ENCODE measurements at places on chromosomes 7 and 10. TPM values are rescaled to one million over a fixed set of nuclear protein-coding genes. Genes with fewer than 3 reads are reported as not detected.

GRCh38 chr10:80477813-80478212 is 23.7 kb downstream of the TSPAN14 start:
- DNase-seq, result peak; percentile 91

DNA sequence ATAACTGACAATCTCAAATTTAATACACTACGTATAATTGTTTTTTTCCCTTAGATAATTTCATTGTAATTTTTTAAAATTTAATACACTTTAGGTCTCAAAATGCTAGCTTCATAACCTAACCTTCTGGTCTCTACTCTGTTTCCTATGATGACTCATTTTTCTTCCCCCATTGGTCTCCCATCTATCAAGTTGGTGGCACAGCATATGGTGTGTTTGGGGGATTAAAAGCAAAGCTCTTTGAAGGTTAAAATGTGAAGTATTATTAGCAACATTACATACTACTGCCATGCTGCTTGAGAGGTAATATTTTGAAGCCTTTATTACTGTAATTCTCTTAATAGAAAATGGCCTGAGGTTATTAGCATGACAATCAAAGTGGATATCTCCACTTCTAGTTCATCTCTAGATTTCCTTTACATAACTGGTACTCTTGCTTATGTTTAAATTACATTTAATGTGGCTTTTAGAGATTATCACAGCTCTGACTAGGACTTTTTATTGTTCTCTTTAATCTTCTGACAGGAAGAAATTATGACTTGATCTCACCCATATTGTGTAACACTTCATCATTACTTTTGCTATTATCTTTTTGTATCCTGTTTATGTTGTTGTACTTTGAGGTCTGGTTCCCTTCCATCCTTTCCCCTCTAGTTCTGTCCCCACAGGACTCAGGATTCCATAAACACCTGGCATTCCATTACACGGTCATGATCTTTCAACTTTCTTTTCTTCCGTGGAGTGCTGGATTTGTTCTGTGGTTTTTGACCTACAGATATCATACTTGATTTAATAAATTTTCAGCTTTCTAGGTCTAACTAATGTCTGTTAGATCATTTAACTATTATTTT is 185.1 kb downstream of the SEMA3D start:
- peak; percentile 39 for DNase-seq

GRCh38 chr7:91311839-91312238 is 47.6 kb downstream of the FZD1 start:
- no peak for DNase-seq

GRCh38 chr10:6530966-6531365 is 49.1 kb downstream of the PRKCQ start:
- DNase-seq, result no peak

GRCh38 chr10:22325272-22326144 is 4.6 kb downstream of the BMI1 start:
- no peak for DNase-seq

The SRRM3 gene
- total RNA-seq, result 3.3 TPM
